ENCODE measurements at places on chromosomes 6 and 20. TPM values are rescaled to one million over a fixed set of nuclear protein-coding genes. Genes with fewer than 3 reads are reported as not detected.

The OPRM1 gene
- total RNA-seq, result not detected

The TUBB gene
- total RNA-seq, result 509 TPM

The SIM1 gene
- total RNA-seq, result under 0.01 TPM

The HLA-DQB2 gene
- total RNA-seq, result not detected

The RUNX2 gene
- total RNA-seq, result 35.4 TPM

The ARFGEF3 gene
- total RNA-seq, result under 0.01 TPM

The NDUFAF5 gene
- total RNA-seq, result 8.3 TPM

The SMPDL3A gene
- total RNA-seq, result 22.7 TPM

The CLVS2 gene
- total RNA-seq, result not detected

The GJA1 gene
- total RNA-seq, result 1,360 TPM

The DSE gene
- 229 TPM for total RNA-seq

The KHDC1L gene
- total RNA-seq, result 0.72 TPM

The LTA gene
- not detected for total RNA-seq

The MEI4 gene
- not detected for total RNA-seq

The CRIP3 gene
- 0.59 TPM for total RNA-seq

All from osteoblast (primary cell).